ENCODE measurements at places on chromosomes 12 and 14.

DNA sequence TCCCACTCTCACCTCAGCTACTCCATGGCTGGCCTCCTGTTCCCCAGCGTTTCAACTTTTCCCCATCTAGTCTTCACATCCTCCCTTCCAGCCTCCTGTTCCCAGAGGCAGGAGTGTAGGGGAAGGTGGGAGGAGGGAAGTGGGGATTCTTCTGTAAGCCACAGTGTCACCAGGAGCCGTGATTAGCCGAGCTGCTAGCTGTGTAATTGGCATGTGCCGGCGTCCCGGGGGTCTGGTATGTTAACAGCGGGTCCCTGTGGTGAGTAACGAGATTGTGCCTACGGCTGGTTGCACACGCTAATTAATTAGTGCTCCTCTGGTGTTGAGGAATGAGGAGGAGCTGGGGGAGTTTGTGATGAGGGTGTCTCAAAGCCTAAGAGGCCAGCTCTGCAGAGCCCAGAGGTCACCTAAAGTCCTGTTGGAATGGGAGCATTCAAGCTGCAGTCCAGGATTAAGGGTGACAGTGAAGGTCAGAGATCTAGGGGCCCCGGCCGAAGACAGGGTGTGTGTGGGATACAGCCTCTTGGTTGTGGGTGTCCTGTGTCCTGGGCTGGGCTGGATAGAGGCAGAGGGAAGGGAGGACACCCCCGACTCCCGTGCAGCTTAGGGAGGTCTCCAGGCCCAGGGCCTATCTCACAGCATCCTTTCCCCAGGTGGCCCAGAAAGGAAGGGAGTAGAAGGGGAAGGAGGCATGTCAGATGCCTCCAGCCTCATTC is 10.0 kb upstream of the CALCOCO1 start:
- DNase-seq: no peak

DNA sequence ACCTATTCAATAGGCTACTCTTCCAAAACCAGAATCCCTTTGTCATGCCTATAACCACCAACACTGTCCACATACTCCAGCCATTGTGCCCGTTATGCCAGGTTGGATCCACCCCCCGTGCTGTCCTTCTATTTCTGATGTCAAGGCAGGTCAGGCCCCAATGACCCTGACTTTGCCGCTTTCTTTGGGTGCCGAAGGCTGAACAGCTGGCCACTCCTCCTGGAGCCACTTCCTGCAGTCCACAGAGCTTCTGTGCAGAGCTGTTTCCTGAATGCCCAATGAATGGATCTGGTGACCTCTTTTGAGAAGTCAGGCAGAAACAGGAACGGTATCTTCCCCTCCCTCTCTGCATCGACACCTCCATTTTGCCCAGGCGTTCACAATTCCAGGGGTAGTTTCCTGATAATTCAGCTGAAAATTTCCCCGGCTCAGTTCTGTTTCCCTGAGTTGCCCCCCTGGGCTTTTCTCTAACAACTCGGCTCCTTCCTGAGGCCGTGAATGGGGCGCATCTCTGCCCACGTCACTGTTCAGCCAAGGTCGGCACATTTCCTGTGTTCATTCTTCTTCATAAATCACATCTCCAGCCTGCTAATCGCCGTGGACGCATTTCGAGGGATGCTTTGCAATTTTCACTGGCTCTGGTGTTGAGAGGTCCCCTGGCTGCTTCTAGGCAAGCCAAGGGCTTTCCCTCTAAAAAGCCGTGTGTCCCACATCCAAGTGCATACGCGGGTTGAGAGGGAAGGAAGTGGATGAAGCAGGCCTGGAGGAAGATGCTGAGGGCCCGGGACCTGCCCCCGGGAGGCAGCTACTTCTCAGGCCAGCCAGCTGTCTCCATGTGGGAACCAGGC is 86.5 kb downstream of the PAPOLA start:
- no peak for DNase-seq

- no peak for DNase-seq
These were observed 45.4 kb upstream of the CCND2 start for GRCh38 chr12:4228122-4228580.

GRCh38 chr12:53336181-53336681 is at the start of gene SP7:
Gene SP7, minus strand, starts transcription at chr12:53336354. Its CDS starts 708 bp downstream, at chr12:53335646.
- no peak for DNase-seq

- no peak for DNase-seq
These were observed 180.6 kb downstream of the AKAP6 start for GRCh38 chr14:32509632-32510187.

DNA sequence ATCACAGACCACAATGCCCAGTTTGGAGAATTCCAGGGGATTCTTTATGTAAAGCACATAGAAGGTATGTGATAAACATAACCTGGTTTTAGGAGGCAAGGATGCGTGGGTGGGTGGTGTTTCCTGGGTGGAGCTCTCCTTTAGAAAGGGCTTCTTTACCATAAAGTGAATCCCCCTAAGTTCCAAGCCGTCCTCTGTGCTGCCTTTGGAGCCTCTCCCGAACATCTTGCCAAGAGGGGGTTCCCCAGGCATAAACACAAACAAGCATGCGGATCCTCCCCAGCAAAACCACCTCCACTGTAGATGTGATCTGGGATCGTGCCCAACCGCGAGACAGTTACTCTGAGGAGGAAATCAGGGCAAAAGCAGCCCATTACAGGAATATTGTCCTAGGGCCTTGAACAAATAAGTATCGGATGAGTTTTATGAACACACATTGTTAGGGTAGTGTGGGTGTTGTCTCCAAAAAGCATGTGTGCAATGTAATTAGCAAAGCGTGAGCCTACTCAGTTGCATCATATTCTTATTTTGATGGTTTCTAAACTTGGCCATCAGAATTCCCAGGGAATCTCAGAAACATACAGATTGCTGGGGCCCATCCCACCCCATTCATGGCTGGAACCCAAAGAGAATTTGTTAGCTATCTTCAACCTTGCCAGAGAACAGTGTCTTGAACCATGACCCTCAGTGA is 48.8 kb upstream of the CORO1C start:
- DNase-seq: no peak

- no peak for DNase-seq
These were observed 203.7 kb downstream of the ETV6 start for GRCh38 chr12:11853126-11853525.

DNA sequence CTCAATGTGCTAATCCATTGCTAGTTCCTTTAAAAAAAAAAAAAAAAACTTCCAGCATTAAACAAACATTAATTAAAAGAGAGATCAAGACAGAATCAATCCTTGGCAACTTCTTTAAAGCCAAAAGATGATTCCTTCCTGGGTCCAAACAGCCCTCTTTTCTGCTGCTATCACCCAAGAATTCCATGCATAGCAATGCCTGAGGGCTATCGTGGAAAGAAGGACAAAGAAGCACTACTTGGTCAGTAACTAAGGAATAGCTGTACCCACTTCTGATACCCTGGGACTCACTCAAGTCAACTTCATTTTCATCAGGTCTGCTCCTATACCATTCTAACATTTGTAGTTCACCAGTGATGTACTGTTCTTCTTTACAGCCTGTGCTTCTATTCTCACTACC is 51.8 kb downstream of the SLC38A2 start:
- no peak for DNase-seq

GRCh38 chr14:60184146-60184904 is 19.1 kb upstream of the DHRS7 start:
- no peak for DNase-seq

- DNase-seq: no peak
These were observed 409.1 kb downstream of the AEBP2 start for GRCh38 chr12:19848421-19848820.

DNA sequence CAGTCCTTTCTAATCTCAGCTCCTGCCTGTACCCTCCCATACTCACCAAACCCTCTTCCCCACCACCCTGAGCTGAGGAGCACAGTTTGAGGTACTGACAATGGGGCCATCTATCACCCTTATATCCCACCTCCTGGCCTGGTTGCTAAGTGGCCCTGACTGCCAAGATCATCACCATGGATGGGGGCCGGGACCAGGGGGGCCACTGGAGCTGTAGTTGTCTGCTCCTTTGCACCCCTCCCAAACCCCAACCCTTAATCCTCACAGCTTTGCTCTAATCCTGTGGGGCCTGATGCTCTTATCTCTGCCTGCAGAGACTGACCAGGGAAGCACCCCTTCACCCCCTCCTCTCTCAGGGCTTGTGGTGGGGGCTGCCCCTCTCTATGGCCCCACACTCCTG is 395 bp upstream of the GNB3 start:
- DNase-seq: no peak

DNA sequence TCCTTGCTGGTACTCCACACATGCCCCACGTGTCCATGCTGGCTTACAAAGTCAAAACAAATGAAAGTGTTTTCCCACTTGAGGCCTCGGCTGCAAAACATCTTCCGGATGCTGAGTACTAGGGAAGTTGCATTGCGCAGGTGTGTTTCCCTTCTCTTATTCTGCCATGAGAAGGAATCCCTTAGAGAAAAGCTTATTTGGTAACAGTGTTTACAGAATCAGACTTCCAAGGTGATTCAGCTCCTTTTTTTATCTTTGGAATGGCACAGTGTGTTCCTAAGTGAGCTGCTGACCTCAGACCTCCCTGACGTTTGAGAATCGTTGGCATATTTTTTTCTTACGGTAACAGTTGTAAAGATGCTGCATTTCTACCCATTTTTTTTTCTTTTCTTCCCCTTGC is 211.3 kb downstream of the ESR2 start:
- no peak for DNase-seq

DNA sequence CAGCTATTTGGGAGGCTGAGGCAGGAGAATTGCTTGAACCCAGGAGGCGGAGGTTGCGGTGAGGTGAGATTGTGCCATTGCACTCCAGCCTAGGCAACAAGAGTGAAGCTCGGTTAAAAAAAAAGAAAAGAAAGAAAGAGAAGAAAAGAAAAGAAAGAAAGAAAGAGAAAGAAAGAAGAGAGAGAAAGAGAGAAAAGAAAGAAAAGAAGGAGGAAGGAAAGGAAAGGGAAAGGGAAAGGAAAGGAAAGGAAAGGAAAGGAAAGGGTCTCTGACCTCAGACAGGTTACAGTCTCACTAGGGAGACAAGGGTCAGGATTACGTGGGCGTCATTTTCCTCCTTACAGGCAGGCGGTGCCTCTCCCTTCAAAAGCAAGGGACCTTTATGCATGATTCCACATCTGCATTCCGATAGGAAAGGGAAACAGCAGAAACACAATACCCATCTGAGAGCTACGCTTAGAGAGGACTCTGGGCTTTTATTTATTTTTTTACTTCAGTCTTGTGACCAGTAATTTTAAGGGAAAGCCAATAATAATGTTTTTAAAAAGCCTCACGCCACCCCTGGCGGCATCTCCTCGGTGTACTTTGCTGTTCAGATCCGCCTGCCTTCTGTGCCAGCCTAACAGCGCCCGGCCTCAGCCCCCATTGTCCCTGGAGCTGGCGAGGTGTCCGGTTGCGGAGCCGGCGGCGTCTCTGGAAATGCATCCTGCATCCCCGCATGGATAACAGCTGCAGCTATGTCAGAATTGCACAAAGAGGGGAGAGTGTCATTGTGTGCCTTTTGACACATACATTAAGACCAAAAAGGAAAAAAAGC is 945 bp upstream of the HIP1R start:
- DNase-seq: no peak

DNA sequence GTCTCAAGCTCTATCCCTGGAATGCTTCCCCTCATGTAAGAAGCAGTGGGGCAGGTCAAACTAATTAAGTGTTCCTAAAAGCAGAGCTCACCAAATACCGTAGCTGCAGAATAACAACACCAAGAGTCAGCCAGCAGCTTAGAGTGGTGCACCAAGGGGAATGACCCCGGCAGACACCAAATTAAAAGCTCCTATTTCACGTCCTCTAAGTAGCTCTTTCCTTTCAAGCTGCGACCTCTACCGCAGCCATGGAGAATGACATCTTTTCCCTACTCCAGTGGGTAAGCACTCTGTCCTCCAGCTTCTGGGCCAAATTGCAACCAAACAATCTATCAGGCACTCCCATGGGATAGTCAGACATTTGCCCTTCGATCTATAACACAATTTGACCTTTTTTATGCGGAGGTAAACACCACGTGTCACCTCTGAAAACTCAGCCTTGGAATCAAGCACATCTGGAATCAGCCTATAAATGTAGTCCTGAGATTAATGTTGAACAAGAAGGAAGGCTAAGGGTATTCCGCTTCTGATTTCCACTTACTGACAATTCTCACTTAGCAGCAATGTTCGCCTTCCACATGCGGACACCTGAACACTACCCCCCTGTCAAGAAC is 67.6 kb upstream of the CDKN3 start:
- no peak for DNase-seq

DNA sequence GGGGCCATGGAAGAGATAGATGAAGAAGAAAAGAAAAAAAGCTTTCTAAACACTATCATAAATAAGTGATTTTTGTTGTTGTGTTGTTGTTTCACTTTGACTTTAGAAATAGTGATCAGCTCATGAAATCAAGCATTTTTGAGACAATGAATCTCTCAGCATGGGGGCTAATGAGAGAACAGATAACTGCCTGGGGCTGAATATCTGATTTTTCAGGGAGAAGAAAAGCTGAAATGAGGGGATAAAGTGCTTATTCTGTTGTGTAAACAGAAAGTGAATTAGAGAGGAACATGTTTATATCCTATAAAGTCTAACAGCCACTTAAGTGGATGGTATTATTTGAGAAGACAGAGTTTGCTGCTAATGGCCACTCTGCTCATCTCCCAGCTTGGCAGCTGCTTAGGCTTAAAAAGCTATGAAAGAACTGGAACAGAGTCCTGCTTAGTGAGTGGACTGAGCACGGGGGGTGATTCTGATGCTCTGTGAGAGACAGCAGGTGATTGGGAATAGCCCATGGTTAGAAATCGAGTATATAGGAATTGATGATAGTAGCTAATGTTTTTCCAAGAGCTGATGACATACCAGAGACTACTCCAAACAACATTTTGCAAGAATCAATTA is 646.1 kb upstream of the TMEM132C start:
- DNase-seq: no peak

DNA sequence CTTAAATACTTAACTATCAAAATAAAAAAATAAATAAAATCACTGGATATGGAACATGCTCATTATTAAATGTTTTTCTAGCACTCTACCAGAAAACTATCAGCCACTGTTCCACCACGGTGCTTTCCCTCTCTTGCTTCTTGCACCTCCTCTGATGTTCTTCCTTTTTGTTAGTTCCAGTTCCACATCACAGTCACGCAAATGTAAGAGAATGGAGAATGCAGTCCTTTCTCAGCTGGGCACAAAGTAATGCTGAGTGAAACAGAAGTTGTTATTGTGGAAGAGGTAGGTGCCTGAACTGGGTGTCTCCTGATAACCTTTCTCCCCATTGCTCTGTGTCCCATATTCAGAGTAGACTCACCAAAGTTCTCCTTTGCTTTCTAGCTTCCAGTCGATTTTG is 1116.9 kb upstream of the TMEM132C start:
- DNase-seq: no peak

DNA sequence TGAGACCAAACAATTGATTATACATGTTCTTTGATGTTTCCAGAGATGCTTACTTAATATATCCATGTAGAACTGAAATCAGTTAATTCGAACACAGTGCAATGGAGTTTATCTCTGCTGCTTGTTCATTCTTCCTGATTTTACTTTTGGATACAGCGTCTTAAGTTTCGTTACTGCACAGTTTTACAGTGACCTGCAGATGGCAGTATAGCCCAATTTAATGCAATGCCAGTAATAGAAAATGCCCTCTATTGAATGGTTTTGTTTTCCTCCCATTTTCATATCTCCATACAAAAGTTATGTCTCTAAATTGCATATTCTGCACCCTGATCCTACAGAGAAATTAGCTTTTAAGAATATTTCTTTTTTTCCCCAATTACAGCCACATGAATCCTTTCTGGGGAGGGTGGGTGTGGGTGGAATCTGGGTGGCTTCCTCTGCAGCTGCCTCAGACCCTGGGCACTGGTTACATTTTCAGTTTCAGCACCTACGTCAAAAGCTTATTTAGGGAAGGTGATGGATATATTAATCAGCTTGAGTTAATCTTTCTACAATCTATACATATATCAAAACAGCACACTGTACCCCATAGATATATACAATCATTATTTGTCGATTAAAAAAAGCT is 101.1 kb upstream of the DCD start:
- no peak for DNase-seq

GRCh38 chr14:80390906-80391305 is 179.6 kb upstream of the DIO2 start:
- DNase-seq: no peak

Measured in activated CD4-positive, CD25-positive, alpha-beta regulatory T cell treated with anti-CD3 and anti-CD28 coated beads, Interleukin-2, amount 50 U/mL, for 72 hours (primary cell).